ENCODE measurements at places on chromosomes 6 and 20. TPM values are rescaled to one million over a fixed set of nuclear protein-coding genes. Genes with fewer than 3 reads are reported as not detected.

HLA-DMB gene
- not detected for total RNA-seq

TRAPPC3L gene
- 0.13 TPM for total RNA-seq

MOXD1 gene
- 29.5 TPM for total RNA-seq

MICA gene
- 18.3 TPM for total RNA-seq

OR2B6 gene
- not detected for total RNA-seq

SLC35B3 gene
- 25.4 TPM for total RNA-seq

NOX3 gene
- total RNA-seq: not detected

AAR2 gene
- total RNA-seq: 19.9 TPM

GPX5 gene
- not detected for total RNA-seq

NR2E1 gene
- total RNA-seq: not detected

RIPPLY2 gene
- not detected for total RNA-seq

MUCL3 gene
- total RNA-seq: not detected

NKX2-2 gene
- not detected for total RNA-seq

KCNG1 gene
- not detected for total RNA-seq

LST1 gene
- total RNA-seq: not detected

TREM2 gene
- total RNA-seq: not detected

CGA gene
- total RNA-seq: not detected

PRSS16 gene
- total RNA-seq: not detected

HS3ST5 gene
- total RNA-seq: 0.06 TPM

GPR6 gene
- total RNA-seq: not detected

LY6G6D gene
- not detected for total RNA-seq

DSP gene
- total RNA-seq: 0.25 TPM

EYA4 gene
- 0.12 TPM for total RNA-seq

AURKA gene
- total RNA-seq: 15.2 TPM

RSPO3 gene
- total RNA-seq: 0.13 TPM

CALHM5 gene
- 11.8 TPM for total RNA-seq

ETV7 gene
- total RNA-seq: under 0.01 TPM

TAP1 gene
- total RNA-seq: 35.9 TPM

CD93 gene
- total RNA-seq: 13.4 TPM

TPX2 gene
- 37.1 TPM for total RNA-seq
